ENCODE measurements at places on chromosomes 11 and 22. TPM values are rescaled to one million over a fixed set of nuclear protein-coding genes. Genes with fewer than 3 reads are reported as not detected.
A peak's percentile ranks its signal among the peaks of the same experiment; 100 is the strongest.

DNA sequence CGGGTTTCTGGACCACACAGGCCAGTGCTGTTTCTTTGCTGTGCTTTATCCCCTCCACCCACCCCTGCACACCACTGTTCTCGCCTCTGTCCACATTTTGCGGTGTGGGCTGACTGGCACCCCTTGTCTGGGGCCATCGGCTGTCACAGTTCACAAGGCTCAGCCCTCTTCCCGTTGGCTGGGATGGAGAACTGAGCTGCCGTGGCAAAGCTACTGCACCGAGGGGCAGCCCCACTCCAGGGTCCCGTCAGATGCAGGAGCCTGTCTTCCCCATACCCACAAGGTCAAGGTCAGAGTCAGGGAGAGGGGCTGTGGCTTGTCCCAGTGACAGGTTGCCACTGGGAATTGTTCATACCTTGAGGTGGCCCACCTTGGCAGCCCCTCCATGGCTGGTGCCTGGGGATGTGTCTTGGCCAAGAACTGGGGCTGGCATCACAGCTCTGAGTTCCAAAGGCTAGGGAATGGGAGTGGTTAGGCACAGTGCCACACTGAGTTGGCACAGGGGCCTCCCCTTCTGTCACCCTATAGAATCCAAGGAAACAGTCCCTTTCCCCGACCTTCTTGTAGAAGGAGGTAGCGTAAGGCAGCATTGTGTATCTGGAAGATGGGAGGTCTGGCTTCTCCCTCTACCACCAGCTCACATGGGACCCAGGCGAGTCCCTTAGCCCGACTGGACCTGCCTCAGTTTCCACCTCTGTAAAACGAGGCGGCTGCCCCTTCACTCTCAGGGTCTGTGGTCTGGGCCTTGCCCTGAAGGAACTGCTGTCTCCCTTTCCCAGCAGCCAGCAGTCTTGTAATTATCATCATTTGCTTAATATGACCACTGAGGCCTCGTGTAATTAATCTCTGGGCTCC is 3.4 kb downstream of the GRK2 start:
- DNase-seq = peak; percentile 43

- DNase-seq = peak; percentile 31
These were observed 11.0 kb upstream of the PTPN5 start for GRCh38 chr11:18802381-18803257.

- DNase-seq = no peak
These were observed 235.9 kb downstream of the TBC1D22A start for GRCh38 chr22:46998331-46998730.

DNA sequence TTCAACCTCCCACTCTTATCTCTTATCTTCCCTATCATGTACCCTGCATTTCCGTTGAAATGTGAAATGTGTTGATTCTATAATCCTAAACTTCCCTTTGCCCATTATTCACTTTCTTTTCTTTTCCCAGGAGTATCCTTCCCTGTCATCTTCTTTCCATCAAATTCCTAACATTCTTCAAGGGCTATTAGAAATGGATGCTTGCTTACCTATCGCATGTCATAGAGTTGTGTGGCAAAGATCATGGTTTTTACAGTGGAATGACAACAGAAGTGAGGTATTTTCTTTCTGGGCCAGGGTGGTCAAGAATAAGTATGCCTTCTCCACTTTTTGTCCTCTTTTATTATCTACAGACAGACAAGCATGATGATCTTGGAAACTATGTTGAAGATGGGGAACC is 124.4 kb upstream of the SLC5A12 start:
- no peak for DNase-seq

DNA sequence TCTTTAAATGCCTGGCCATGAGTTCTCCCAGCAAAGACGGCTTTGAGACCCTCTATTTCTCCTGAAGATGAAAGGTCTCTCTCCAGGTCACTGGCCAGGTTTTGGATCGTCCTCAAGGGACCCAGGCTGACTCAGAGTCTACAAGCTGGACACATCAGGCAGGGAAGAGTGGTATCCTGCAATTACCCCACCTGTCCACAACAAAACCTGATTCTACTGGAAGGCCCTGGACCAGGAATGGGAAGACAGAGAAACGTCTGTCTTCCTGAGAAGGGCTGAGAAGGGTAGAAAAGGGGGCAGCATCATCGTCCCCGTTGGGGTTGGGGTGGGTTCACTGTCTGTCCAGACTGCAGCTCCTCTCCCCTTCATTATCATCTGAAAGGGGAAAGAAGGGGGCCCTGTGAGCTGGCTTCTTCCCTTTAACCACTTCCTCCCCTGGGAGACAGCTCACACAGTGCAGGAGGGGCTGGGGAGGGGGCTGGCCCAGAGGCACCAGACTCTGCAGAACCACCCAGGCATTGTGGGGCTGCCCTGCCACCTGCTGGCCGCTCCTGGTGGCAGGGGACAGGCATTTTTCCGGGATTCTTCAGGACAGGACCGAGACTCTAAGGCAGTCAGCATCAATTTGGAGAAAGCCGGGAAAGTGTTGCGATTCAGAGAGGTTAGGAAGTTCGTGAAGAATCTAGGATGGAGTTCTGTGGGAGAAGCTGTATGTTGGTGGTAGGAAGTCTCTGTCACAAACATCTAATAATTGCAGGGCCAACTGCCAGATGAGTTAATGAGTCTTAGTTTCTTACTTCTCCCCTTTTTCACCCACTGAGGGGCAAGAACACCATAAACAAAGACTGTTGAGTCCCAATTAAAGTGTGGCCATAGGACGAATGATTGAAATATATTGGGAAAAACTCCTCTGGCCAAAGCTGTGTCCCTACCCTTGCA is 57.6 kb downstream of the SYN3 start:
- peak; percentile 45 for DNase-seq

DNA sequence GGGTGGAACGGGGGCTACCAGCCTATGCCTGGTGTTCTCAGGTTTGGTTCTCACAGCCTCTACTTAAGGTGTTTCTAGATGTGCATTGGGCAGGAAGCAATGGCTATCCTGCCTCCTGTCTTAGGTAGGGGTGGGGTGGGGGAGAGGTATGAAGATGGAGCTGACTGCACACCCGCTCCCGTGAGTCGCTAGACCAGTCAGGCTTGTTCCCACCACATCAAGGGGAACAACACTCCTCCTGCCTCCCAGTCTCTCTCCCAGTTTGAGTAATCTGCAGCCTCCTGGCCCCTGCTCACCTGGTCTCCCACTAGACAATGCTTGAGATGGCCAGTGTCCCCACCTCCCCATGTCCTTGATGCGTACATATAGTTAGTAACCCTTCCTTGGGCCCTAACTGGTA is 79.3 kb upstream of the TENM4 start:
- DNase-seq = no peak

OR8G1 gene
- not detected for total RNA-seq

INSC gene
- not detected for total RNA-seq
